AG09319 (cell line): ENCODE measurements at places on chromosomes 6 and 20.

DNA sequence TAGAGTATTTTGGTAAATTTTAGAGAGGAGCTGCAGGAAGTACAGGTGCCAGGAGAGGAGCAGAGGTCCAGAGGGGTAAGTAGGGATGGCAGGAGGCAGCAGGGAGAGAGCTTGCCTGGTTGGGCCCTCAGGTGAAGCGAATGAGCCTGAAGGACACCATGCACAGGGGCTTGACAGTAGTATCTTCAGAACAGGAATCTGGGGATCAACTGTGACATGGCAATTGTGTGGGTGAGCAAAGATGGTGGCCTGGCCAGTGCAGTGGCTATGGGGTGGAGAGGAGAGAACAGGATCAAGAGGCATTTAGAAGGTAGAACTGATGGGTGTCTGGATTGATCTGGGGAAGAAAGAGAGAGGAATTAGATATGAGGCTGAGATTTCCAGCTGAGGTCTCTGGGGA lies 68.7 kb upstream of the RNF24 start:
- DNase-seq = no peak

DNA sequence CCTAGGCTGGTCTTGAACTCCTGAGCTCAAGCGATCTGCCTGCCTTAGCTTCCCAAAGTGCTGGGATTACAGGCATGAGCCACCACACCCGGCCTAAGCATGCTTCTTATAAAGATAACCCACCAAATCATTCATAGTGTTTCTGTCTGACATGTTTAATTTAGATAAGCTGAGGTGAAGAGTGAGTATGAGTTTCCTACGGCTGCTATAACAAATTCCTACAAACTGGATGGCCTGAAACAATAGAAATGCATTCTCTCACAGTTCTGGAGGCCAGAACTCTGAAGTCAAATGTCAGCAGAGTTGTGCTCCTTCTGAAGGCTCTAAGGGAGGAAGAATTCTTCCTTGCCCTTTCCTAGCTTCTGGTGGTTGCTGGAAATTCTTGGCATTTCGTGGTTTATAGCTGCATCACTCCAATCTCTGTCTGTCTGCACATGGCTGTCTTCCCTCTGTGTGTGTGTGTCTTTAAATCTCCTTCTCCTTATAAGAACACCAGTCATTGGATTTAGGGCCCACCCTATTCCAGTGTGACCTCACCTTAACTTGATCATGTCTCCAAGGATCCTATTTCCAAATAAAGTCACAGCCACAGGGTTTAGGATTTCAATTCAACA lies 29.9 kb downstream of the MAPK13 start:
- no peak for DNase-seq

- DNase-seq = no peak
Observed at GRCh38 chr6:167560673-167561569, 236.0 kb downstream of the TTLL2 start.

GRCh38 chr6:90144928-90145555 lies 151.6 kb downstream of the BACH2 start:
- DNase-seq = no peak
